ENCODE measurements at places on chromosomes 3 and 15. TPM values are rescaled to one million over a fixed set of nuclear protein-coding genes. Genes with fewer than 3 reads are reported as not detected.

DNA sequence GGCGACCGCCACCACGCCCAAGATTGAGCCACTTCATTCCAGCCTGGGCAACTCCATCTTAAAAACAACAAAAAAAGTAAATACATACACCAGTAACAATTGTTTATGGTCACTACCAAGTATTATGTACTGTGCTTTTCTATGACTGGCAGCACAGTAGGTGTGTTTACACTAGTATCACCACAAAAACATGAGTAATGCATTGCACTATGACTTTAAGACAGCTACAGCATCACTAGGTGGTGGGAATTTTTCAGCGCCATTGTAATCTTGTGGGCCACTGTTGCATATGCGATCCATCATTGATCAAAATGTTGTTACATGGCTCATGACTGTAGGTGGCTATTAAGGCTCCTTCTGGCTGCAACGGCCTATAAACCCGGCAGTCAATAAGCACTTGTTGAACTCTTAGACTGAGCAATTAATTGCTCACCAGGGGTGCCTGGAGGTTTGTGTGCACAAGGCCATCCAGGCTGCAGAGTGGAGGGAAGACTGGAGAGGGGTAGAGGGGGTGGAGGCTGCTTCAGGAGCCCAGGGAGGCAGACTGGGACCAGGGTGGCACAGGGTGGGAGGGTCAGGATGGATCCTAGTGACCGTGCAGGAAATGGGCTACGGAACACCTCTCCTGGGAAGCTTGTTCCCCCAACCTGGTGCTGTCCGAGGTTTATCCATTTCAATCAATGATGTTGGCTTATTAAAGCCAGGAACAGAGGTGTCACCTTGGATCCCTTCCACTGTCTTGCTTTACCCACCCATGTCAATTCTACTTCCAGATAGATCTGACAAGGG lies 17.9 kb upstream of the COPG1 start:
- no peak for DNase-seq

DNA sequence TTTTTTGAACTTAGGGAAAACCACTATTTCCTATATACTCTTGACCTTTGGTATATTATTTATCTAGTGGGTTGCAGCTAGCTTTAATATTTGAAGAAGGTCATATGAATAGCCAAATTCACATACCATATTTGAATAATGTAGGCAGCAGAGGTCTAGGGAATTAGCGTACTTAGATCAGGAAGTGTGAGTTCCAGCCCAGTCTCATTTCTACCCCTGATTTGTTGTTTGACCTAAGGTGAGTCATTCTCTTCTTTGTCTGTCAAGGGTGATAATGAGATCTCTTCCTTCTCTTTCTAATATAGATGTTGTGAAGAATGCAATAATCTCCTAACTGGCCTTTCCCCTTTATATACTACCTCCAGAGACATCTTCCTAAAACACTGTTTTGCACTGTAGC lies 36.6 kb upstream of the ZPLD1 start:
- DNase-seq = no peak

DNA sequence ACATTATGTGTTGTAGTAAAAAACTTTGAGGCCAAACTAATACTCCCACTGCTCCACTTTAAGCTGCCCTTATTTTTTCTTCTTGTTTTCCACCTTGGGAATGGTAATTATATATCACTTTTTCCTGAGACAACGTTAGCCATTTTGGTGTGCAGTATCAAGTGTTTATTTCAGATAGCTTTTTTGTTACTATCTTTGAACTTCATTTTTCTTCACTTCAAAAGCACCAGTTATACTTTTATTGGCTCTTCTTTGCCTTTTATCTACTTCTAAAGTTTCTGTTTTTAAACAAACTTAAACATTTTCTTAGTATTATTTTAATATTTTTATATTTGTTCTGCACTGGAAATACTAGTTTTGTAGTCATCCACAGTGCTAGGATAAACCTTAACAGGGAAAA lies 6.5 kb downstream of the TOPAZ1 start:
- DNase-seq = no peak

DNA sequence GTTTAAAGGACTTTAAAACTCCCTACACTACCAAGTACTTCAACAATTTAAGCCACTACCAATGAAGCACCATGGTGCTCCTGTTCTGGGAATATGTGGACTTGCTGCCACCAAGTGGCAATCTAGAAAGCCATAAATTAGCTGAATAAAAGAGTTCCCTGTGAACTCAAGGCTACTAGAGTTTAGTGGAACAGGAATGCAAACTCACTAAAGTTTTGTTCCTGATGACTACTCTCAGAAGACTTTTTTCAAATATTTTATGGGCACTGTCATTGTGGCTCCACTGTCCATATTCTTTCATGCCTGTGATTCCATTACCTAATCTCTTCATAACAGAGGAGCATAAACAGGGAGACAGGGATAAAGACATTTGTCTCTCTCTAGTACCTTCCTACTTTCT lies 63.9 kb downstream of the TMCC1 start:
- DNase-seq = peak; percentile 60

GRCh38 chr3:60045686-60046085 lies 995.9 kb upstream of the CFAP20DC start:
- no peak for DNase-seq

SPATA12 gene
- 0.04 TPM for total RNA-seq

ARIH2 gene
- total RNA-seq = 85.8 TPM

TRH gene
- total RNA-seq = not detected

ZNF445 gene
- 12.0 TPM for total RNA-seq

All from pulmonary artery endothelial cell (primary cell).